Amygdala (tissue), 56 donors: ENCODE measurements at places on chromosomes 13 and 19.

DNA sequence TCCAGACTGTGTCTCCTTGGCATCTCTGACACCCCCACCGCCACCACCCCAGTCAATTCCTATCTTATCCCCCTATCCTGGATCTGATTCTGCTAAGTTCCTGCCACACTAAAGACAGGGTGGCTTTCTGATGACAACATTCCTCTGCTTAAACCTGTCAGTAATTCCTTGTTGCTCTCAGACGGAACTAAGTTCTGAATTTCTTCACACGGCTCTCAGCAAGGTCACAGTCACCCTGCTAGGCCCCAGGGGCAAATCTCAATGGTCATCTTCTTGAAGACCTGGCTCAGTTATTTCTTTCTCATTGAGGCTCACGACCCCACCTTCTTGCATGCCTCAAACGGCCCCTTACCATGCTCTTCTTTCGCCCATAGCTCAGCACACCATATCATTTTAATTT lies 7.6 kb downstream of the ALOX5AP start:
- DNase-seq, result no peak

GRCh38 chr19:42343344-42344110 lies 18.1 kb downstream of the MEGF8 start:
- DNase-seq, result no peak

DNA sequence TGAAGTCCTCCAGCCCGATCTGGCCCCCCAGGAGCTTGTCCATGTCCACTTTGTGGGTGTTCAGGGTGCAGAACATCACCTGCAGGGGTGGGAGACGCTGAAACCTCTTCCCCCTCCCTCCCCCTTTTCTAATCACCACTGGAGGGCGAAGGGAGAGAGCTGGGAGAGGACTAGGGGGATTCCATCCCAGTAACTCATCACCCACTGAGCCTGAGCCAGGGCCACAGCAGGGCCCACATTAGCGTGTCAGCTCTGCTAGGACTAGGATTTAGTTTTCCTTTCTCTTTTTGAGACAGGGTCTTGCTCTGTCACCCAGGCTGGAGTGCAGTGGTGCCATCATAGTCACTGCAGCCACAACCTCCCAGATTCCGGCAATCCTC lies 5.5 kb upstream of the PTGER1 start:
- DNase-seq, result no peak

DNA sequence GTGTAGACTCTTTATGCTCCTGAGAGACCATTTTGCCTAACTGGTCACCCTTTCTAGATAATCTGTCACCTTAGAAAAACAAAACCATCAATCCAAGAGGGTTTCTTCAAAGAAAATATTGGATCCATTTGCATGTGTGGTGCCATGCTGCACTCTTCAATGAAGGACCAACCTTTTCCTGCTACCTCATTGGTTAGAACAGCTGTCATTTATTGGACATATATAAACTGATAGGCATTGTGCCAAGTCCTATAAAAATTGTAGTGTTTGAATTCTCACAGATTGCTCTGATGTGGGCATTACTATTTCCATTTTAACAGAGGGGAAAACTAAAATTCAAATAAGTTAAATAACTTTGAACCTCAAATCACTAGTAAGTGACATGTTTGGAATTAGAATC lies 333.2 kb downstream of the MYO16 start:
- DNase-seq, result no peak

DNA sequence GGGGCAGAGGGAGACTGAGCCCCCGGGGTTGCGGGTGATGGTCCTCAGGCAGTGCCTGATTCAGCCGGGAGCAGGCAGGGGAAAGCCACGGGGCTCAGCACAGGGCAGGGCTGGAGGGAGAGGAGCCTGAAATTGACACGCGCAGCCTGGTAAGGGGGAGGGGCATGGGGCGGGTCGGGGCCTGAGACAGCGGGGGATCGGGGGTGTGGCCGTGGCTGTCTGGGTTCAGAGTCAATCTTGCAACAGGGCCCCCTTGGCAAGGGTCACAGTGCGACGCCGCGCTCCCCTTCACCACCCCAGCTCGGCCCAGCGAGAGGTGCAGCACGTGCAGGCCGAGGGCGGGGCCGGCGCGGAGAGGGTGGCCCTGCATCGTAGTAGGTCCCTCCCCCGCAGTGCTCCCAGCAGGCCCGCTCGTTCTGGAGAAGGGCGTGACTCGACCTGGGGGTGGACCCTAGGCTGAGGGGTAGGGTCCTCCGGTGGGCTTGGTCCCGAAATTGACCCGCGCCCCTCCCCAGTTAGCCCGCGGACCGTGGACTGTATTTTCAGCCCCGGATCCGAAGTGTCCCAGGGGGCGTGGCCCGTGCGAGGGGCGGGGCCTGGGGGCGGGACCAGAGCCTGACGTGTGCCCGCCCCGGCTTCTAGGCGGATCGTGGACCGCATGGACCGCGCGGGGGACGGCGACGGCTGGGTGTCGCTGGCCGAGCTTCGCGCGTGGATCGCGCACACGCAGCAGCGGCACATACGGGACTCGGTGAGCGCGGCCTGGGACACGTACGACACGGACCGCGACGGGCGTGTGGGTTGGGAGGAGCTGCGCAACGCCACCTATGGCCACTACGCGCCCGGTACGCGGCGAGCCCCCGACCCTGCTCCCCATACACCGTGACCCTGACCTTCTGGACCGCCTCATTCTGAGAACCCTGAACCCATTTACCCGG lies 6.0 kb downstream of the RCN3 start:
- DNase-seq, result peak; percentile 47

- DNase-seq, result no peak
These were observed 59.6 kb downstream of the DCT start for GRCh38 chr13:94419925-94420305.

DNA sequence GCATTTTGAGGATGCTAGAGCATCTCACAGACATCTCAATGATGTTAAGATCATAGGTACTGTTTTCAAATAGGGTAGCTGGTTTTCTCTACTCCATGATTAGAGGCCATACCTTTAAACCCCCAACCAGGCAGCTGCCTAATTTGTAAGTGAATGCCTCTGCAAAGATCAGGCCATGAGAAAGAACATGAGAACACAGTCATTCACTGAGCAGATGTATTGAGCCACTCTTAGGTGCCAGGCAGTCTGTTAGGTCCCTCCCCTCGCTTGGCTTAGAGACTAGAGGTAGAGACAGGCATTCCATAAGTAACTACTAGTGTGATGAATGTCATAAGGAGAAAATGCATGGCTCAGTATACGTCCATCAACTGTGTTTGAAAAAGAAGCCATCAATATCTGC lies 410.0 kb downstream of the FGF9 start:
- no peak for DNase-seq

GRCh38 chr13:51679616-51680015 lies 95.4 kb downstream of the WDFY2 start:
- no peak for DNase-seq

- DNase-seq, result peak; percentile 43
These were observed 1.1 kb downstream of the SHISA2 start for GRCh38 chr13:26050568-26051230.

GRCh38 chr19:2060884-2061494 lies 9.9 kb upstream of the MKNK2 start:
- peak; percentile 58 for DNase-seq

DNA sequence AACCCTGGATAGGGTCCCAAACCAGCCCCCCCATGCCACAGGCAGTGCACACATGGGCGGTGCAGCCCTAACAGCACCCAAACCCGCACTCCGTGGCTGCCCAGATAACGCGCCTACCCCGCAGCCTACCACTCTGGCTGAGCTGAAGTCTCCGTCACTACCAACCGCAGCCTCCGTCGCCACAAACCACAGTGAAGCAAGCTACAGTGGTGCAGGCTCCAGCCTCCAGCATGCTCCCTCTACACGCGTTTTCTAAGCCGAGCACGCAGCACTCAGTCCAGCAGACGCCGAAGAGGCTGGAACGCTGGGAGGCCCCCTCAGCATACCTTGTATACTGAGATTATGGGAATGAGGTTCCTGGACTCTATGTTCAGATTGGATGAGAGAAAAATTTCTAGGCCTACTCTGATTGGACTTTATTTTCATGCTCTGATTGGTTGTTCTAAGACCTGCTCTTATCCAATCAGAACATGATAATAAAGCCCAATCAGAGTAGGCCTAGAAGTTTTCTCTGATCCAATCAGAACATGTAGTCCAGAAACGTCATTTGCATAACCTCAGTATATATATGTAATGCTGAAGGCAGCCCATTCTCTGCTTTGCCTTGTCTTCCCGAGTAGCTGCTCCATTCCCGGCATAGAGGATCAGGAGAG lies 56.7 kb upstream of the C1QTNF9B start:
- no peak for DNase-seq

GRCh38 chr13:92602560-92602959 lies 624.0 kb upstream of the GPC6 start:
- no peak for DNase-seq

DNA sequence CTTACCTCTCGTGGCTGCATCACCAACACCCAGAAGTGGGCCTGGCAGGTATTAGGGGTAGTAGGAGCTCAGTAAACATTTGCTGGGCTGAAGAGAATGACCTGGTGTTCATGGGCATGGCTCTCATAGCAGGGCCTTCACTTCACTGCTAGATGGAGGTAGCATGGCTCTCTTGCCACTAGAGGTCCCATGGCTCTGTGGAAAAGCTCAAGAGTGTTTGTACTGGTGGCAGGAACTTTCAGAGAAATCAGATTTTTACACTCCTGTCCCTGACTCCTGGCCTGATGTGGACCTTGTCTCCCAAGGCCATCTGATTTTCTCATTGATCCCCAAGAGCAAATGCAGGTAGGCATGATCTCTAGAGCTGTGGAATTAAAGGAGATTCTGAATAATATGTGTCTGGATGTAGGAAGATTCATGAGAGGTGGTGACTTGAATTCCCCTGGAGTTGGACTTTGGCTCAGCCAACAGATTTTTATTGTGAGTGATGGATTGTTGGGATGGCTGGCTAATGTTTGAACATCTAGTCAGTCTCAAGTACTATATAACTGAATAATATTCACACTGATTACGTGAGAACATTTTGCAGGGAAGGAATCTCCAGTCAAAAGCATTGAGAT lies 5.7 kb downstream of the ZNF574 start:
- no peak for DNase-seq

DNA sequence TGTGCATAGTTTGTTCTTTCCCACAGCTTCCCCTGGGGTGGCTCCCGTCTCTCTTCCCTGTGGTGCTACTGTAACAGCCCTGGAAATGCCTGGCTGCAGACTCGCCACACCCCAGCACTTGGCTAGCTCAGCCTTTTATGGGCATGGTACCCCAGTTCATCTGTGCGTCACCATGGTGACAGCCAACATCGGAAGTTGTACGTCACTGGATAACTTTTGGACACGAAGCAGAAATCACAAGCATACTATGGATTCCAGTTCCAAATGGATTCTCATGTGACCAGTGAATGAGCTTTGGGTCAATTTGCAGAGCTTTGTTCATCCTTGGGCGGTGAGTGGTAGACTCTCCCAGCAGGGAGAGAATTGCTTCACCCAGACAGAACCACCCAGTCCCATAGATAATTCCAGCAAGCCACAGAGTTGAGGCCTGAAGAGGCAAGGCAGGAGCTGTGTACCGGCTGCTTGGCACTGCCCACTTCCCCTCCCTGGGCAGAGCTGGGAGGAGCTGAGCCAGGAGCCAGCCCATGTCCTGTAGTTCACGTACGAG lies 54.4 kb downstream of the COL4A2 start:
- no peak for DNase-seq

DNA sequence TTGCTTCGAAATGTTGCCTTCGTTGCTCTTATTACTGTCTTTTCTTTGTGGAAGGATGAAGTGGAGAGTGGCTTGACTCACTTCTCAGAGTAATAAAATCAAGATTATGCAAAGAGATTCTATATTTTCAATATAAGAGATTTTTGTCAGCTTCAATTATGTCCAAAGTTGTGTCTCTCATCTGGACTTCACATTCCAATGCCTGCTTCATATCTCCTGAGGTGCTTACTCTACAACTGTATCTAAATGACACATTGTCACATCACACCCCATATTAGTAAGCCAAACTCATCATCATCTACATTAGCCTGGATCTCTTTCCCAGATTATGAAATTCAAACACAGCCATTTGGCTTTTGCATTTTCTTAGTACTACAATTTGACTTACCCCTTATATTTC lies 409.4 kb downstream of the DACH1 start:
- DNase-seq, result no peak

GRCh38 chr13:48827709-48828108 lies 148.0 kb upstream of the FNDC3A start:
- no peak for DNase-seq

GRCh38 chr19:30733826-30734550 lies 361.8 kb downstream of the ZNF536 start:
- no peak for DNase-seq

DNA sequence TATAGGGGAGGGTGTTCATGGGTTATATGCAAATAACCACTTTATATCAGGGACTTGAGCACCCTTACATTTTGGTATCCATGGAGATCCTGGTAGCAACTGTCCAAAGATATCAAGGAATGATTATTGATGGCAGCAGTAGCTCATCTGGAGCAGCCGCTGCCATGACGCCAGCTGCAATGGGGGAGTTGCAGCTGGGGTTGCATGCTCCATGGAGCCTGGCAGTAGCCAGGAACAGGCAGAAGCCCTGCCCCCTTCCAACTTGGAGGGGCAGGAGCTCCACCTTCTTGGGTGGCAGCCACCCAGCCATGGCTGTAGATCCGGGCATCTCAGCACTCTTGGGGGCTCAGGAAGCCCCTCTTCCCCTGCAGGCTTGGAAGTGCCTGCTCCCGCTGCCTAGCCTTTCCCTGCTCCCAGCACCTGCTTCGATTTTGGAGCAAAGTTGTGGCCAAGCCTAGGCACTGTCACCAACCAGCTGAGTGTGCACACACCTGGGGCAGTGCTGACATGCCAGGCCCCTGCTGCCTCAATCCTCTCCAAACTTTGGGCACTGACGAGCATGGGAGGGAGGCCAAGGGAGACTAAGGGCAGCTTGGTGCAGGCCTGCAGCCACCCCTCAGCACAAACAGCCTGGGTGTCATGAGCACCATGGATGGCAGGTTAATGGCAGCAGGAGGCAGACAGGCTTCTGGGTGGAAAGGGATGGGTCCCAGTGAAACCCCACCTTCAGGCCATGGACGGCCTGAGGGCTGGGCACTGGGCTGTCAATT lies 235.6 kb upstream of the CSNK1A1L start:
- DNase-seq, result no peak

- no peak for DNase-seq
These were observed 69.2 kb upstream of the TM9SF2 start for GRCh38 chr13:99431927-99432608.

DNA sequence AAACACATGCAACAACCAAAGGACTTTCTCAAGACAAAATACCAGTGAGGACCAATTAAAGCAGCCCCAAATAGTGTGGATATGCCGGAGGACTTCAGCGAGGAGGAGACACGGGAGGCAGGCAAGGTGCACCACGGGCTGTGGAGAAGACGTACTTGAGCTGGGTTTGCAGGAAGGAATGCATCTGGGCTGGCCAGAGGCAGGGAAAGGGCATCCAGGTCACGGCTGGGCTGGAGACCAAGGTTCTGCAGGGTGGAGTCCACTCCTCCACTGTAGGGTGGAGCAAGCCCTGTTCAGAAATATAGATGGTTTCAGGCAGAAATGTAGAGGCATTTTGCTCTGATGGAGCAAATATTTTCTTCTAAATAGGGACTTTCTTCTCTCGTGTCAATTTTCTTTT lies 36.6 kb upstream of the MEDAG start:
- no peak for DNase-seq
